Foreskin keratinocyte (primary cell): ENCODE measurements at places on chromosomes 5 and 9.

- no peak for DNase-seq
Measured at GRCh38 chr5:138989720-138990119, 114.6 kb upstream of the LRRTM2 start.

- DNase-seq: no peak
Measured at GRCh38 chr5:138212828-138213160, 329 bp downstream of the CDC23 start.

- no peak for DNase-seq
Measured at GRCh38 chr9:110160685-110161084, 47.3 kb downstream of the C9orf152 start.

GRCh38 chr5:34538026-34538672 is 118.0 kb upstream of the RAI14 start:
- no peak for DNase-seq

- DNase-seq: no peak
Measured at GRCh38 chr9:72422214-72422613, 57.2 kb upstream of the ZFAND5 start.

- DNase-seq: no peak
Measured at GRCh38 chr5:38680094-38680825, 123.8 kb upstream of the LIFR start.

DNA sequence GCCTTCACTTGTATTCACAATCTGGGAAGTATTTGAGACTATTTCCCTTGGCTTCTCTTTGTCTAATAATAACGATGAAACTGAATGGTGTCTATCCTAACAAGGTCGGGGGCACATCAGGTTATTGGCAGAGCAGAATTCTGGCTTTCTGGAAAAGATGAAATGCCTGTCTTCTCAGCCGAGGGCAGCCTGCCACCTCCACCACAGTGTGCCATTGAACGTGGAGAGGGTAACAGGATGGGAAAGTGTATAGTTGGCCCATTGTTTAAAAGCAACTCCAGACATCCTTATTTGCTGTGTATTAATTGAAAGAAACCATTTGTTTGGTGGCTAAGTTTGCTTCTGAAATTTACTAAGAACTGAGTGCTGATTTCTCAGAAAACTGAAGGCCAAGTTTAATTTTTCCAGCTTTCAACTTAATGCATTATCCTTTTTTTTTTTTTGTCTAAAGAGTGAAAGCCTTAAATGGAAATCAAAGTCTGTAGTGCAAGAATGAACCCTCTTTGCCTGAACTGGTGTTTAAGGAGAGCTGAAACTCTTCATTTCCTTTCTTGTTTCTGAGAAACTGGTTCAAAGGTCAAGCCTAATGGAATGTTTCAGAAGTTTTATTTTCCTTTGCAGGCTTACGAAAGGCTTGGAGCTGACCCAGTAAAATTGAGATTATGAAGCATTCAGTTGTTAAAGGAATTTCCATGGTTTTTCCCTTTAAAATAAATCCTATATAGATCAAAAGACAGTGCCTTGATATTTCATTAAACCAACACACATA is 563.7 kb upstream of the DAP start:
- DNase-seq: no peak
